ENCODE measurements at places on chromosomes 12 and 14. TPM values are rescaled to one million over a fixed set of nuclear protein-coding genes. Genes with fewer than 3 reads are reported as not detected.

GRCh38 chr12:546265-546919 lies 86.7 kb downstream of the B4GALNT3 start:
- no peak for DNase-seq

Gene AJUBA
- 105 TPM for total RNA-seq

- peak; percentile 94 for DNase-seq
Measured at GRCh38 chr14:68278576-68279436, 459.2 kb downstream of the RAD51B start.

DNA sequence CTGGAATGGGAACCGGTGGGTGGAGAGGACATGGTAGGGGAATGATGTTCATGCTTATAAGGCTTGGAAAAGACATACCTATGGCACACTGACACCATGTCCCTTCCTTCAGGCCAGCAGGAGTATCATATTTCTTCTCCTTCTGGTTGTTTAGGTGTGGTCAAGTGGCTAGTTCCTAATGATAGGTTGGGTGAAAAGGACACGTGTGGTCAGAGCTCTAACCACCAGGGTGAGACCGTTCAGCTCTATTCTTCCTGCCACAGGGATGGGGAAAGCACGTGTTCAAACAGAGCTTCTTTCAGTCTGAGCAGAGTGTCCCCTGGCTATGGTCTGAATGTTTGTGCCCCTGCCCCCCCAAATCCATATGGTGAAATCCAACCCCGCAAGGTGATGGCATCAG lies 209.1 kb downstream of the PAX9 start:
- no peak for DNase-seq

DNA sequence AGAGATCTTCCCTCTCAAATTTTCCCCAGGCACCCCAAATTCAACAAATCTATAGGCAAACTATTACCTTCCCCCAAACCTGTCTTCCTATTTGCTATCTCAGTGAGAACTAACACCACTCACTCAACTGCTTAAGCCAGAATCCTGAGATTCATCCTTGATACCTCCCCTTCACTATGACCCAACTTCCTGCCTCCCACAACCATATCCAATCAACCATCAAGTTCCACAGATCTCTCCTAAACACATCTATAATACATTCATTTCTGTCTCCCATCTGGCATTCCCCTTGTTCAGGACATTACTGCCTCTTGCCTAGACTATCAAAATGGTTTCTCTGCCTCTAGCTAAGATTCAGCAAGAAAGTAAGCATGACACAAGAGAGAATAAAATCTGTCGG lies 21.3 kb downstream of the YAF2 start:
- DNase-seq: no peak

GRCh38 chr14:68145539-68145938 lies 326.0 kb downstream of the RAD51B start:
- no peak for DNase-seq

Gene CLEC12A
- total RNA-seq: not detected

DNA sequence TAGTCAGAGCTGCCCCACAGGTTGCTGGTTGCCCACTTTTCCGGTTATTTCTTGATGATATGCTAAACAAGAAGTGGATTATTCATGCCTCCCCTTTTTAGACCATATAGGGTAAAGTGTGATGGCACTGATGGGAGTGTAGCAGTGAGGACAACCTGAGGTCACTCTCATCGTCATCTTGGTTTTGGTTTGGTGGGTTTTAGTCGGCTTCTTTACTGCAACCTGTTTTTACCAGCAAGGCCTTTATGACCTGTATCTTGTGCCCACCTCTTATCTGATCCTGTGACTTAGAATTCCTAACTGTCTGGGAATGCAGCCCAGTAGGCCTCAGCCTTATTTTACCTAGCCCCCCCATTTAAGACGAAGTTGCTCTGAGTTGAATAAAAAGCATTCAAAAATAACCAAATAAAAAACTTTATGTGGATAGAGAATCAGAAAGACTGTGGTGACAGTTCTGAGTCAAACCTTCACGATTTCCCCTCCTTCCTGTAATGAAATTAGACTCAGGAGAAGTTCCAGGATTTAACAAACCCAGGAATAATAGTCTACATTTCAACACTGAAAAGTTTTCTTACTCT lies 144.2 kb downstream of the PAWR start:
- no peak for DNase-seq

DNA sequence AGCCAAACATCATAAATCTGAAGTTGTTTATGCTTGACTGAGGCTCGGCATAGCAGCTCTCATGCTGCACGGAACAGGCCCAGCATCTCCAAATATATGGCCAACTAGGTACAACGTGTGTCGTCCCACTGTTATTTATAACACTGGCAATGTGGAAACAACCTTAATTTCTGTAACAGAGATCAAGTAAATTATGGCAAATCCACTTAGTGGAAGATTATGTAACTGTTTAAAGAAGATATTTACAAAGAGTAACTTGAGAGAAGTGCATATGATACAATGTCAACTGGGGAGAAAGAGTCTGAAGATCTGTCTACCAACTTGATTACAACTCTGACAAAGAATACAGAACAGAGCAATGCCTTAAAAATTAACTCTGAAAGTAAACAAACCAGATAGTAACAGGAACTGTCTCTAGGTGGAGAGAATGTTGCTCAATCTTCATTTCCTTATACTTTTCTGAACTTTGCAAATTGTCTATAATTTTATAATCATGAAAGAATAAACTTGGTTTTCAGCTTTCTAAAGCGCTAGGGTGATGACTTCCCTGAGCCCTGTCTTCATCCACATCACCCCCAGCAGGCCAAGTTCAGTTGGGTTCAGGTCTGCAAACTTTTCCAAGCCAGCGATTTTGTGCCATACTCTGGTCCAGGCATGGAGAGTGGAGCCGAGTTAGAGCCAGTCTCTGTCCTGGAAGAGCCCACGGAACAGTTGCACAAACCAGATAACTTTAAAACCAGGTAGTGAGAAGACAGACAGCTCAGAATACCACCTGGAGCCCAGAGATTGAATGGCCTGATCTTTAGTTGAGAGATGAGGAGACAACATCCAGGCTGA lies 44.3 kb upstream of the BDKRB2 start:
- DNase-seq: no peak

- DNase-seq: no peak
Measured at GRCh38 chr12:43318021-43318420, 234.0 kb downstream of the ADAMTS20 start.

DNA sequence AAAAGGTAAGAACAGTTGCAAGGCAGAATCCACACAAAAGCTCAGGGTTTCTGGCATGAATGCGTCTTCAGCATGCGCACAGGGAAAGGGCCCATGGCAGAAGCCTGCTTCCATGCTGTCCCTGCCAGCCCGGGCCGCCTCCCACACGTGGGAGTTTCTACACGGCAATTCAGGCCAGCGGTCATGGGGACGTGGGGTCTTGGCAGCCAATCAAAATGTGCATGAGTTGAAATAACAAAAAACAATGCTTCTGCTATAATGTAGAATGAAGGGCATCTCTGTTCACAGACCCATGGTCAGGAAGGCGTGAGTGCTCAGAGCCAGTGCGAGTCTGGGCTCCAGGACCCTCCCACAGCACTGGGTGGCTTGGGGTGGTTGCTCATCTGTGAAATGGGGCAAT lies 28.6 kb downstream of the AMN start:
- no peak for DNase-seq

- no peak for DNase-seq
Measured at GRCh38 chr12:110816779-110817178, 30.0 kb upstream of the CCDC63 start.

DNA sequence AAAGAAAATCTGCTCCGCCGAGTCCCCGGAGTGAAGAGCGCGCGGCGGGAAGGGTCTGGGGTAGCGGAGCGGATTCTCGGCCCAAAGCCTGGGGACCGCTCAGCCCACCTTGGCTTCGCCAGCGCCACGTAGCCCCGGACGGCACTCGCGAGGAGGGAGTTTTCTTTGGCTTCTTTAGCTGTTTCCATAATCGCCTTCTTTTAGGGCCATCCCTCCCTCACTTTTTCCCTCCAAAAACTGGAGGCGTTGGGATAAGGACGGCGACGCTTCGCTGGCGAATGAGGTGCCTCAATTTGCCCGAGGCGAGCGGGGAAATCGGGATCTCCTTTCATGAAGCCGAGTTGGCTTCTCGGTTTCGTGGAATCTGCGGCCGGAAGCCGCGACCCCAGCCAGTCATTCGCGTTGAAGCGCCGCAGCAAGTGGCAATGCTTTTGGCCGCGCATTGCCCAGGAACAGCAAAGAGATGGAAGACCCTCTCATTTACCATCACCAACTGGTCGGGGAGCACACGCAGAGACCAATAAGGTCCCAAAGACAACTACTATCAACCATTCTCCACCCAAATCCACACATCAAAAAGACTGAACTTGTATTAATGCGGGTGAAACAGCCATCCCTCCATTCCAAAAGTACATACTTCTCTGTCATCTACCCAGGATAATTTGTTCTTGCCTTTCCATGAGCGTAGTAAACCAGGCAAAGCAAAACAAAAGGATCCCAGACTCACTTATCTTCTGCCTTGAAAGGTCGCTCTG lies 8.4 kb upstream of the SIX1 start:
- DNase-seq: no peak

Gene CEBPE
- total RNA-seq: not detected

DNA sequence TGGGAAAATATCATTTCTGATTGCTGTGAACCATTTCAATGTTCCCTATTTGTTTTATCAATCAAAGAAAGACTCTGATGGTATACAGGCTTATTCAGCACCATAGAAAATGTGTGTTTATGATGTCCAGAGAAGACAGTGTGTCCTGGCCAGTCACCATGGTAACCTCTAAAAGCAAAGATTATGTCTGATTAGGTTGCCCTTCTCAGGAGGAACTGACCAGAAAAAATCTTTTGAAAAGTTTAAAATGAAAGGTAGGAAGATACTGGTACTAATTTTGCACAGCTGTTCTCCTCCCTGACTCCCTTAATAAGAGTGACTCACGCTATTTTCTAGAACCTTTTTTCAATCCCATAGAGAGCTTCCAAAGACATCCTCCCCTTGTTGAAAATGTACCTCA lies 391.8 kb upstream of the DCN start:
- DNase-seq: no peak

Gene FOXG1
- total RNA-seq: 0.06 TPM

Gene LRTM2
- total RNA-seq: not detected

Gene SLCO1C1
- not detected for total RNA-seq

Gene CLEC2B
- total RNA-seq: not detected

DNA sequence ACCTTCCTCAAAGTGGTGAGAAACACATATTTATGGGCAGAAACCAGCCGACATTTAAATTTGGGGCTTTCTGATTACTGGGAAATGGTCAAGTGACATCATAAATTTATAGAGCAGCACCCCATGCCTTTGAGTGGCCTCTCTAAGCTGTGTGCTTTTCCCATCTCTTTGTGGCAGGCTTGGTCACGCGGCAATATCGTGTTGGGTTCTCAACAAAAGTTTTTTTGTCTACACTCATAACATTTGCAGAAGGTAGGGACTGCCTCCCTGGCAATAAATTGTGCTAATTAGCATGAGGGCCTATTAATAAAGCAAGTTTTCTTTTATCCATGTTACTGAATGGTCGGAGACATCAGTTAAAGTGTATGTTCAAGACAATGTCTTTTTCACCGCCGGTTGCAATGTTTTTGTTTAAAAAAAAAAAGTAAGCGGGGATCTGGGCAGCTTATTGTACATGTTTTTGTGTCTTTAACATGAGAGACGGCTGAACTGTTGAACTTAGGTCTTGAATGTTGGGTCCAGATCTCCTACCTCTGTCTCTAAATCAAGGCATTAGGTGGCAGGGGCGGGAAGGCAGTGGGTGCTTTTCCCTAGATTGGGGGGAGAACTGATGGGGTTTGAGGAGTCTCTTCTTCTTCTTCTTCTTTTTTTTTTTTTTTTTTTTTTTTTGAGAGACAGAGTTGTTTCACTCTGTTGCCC lies 193.3 kb downstream of the PHETA1 start:
- DNase-seq: no peak

DNA sequence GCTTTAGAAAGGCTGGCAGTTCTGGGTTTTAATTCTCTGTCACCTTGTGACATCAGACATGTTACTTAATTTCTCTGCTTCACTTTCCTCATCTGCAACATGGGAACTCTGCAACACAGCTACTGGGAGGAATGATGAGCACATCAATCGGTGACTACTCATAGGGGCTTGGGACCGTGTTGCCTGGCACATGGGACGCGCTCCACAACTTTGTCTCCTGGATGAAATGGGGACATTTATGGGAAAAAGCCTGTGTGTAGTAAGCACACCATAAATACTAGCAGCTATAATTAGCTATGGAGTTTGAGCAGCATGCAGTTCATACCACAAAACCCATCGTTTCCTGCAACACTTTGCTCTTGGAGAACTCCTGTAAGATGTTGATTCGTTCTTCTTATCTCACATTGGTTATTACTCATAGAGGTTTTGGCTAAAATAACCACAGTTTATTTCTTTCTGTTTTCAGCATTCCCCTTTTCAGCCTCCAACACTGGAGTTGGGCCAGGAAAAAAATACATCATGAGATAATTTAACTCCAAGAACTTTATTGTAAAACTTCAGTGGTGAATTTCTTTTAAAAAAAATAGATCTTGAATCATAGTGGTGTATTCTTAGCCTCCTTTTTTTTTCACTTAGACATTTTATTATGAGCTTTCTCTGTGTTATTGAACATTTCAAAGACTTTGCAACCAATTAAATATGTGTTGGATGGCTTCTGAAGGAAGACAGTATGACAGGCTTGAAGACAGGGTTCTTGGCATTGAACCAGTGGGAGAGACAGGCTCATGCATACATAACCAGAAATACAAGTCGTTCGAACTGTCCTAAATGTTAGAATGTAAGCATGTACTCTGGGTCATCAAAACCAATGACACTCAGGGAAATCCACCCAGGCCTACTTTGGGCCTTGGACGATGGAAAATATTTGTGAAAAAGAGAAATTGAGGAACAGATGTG lies 72.7 kb downstream of the RIN3 start:
- DNase-seq: no peak

DNA sequence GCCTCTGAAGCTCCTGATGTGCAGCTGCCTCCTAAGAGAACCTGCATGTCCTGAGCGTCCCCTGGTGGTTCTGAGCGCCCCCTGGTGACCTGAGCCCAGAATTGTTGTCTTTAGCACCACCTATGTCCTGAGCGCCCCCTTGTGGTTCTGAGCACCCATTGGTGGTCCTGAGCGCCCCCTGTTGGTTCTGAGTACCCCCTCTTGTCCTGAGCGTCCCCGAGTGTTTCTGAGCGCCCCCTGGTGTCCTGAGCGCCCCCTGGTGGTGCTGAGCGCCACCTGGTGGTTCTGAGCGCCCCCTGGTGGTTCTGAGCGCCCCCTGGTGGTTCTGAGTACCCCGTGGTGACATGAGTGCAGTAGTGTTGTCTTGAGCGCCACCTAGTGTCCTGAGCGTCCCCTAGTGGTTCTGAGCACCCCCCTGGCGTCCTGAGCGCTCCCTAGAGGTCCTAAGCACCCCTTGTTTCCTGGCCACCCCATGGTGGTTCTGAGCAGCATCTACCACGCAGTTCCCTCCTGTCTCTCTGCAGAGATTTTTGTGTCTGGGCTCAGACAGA lies 782.5 kb downstream of the TMEM121 start:
- no peak for DNase-seq

- DNase-seq: no peak
Measured at GRCh38 chr14:21268617-21269251, 508 bp downstream of the HNRNPC start.

Gene TCP11L2
- total RNA-seq: 2.4 TPM

Gene KLRG1
- 0.65 TPM for total RNA-seq

All from epithelial cell of proximal tubule (primary cell).